ENCODE measurements at places on chromosomes 5 and 9.

DNA sequence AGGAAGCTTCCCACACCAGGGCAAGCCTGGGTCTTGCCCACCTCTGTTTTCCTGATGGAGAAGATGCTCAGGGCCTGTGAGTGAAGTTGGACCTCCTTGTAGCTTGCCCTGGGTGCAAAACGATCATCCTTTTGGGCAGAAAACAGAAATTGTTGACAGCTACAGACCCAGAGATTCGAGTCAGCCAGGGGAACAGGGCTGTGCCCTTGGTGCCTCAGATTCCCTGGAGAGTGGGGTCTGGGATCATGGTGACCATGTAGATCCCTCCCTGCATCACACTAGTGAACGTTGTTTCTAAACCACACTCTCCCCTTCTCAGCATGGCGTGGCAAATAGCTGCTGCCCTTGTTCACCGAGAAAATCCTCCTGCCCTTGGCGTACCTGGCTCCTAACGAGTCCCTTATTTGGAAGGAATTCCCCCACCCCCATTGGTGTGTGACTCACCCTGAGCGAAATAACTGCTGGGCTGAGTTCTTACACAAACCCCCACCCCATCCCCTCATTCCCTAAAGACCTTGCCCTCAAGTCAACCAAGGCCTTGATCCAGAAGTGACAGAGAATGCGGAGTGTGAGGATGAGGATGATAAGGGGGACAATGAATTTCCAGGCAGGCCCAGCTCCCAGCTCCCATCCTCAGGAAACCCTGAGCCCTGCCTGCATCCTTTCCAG lies 1.1 kb upstream of the DCANP1 start:
- DNase-seq = no peak

DNA sequence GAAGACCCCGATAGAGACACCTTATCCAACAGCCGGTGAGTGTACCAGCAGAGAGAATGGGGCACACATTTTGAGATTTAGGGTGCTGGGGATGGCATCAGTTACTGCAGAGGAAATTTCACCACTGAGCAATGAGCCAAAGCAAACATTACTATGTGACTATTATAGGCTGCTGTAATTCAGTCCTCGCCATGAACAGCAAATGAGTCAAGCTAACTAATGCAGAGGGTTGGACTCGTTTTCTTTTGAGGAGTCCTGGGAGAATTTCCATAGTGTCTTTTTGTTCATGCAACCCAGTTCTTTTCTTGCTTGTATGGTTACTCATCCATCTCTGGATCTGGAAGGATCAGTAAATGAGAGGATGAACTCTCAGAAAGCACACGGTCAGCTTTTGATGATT lies 323.8 kb downstream of the PSAT1 start:
- DNase-seq = no peak

GRCh38 chr5:78661691-78662090 lies 13.1 kb upstream of the LHFPL2 start:
- no peak for DNase-seq

DNA sequence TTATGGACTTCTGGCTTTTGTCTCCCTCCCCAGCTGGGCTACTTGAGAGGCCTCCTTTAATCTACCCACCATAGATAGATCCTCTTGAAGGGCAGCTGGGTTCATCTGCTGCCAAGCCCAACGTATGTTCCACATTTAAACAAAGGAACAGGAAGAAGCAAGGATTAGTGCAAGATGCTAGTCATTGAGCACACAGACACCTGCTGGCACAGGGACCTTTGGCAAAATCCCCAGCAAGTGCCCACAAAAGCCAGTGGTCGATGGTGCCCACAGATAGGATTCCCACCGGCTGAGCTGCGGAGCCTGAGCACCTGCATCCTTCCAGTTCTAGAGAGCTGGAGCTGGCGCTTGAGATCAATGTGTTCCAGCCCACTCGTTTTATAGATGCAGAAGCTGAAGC lies 57.7 kb upstream of the SHB start:
- no peak for DNase-seq

DNA sequence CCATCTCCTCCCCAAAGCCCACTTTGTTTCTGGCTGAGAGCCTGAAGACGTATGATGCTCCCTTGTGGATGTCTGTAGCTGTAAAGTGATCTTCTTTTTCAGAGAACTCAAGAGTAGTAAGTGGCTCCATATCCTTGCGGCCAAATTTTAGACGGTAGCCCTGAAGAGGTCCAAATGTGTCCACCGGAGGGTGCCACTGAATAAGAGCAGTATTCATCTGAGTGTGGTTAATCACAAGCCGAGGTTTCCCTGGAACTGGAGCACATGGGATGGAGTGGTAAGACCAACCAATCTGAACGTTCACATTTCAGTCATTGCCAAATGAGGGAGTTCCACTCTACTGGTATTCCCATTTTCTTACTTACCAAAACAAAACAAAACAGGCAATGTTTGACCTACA lies 686.5 kb upstream of the DMAC1 start:
- no peak for DNase-seq

DNA sequence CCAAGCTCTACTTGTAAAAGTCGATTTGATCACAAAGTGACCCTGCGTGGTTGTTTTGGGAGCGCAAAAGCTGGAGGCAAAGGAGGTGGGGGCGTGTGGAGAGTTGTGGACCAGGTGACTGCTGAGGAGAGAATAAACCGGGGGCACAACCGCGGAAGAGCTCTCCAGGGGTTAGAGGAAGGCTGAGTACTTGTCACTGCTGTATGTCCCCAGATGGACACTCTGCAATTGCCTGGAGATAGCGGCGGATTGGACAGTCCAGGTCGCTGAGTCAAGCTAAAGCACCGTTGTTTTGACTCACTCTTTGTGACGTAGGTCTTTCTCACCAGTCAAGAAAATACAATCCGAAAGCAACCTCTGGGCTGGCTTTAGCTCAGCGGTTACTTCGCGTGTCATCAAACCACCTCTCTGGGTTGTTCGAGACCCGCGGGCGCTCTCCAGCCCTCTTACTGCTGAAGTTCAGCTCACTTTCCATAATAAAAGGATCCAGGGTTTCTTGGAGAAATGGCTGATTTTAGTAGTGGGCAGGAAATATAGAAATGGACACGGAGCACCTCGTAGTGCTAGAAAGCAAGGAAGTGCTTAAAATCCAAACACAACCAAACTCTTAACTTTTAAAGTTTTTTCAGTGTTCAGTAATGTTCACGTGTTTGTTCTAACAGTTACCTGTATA lies 25.7 kb downstream of the ZMAT2 start:
- peak; percentile 73 for DNase-seq

- no peak for DNase-seq
Measured at GRCh38 chr9:117074784-117075520, 339.9 kb downstream of the ASTN2 start.

GRCh38 chr5:68476854-68477253 lies 261.3 kb downstream of the PIK3R1 start:
- no peak for DNase-seq

DNA sequence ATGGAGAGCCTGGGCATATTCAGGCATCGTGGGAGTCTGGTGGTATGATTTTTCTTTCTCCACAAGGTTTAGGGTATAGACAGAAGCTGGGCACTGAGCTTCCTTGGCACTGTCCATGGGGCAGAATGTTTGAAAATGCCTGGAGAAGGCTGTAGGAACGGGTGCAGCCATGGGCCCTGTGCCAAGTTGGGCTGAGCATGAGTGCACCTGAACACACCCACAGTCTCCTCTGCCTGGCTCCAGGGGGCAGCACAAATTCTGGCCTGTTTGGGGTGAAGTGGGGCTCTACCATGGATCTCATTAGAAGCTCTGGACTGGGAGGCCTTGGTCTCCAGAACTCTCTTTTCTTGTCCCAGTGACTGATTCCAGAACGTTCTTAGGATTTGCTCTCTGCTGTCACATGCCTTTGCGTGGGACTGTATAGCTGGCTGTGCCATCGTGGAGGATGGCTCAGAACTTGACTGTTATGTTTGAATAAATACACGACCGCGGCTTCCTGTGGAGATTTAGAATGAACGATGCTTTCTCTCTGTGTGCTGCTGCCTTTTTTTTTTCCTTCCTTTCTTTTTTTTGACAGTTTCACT lies 229.8 kb downstream of the FANCC start:
- no peak for DNase-seq

GRCh38 chr5:128228008-128228407 lies 144.4 kb downstream of the SLC12A2 start:
- DNase-seq = no peak

DNA sequence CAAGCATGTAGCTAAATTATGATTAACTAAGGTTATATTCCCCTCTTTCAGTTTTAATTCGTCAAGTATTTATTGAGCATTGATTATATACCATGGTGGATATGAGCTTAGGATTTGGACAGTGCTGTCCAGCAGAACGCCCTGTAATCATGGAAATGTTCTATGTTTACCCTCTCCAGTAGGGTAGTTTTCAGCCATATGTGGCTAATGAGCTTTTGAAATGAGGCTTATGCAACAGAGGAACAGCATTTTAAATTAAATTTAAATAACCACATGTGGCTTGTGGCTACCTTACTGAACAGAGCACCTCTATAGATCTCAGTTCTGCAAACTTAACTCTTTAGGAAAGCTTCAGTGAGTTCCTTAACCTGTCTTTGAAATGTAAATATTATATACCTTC lies 59.1 kb downstream of the JMY start:
- no peak for DNase-seq

DNA sequence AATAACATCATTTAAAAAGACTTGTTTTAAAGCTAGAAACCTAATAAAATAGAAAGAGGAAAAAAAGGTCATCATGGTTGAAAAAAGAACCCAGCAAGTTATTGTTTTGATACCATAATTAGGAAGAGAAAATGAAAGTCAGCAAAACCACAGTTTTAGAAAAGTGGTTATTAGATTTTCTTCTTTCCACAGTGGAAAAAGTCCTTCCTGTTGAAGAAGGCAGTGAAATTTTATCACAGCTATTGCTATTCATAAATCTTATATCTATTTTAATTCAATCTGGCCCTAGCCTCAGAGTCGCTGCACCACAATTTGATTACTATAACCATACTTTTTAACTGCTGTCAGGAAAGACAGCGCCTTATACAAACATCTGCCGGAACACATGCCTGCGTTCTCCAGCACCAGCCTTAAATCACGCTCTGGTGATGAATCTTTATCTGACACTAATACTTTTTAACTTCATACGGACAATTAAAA lies 60.3 kb downstream of the MAPKAP1 start:
- DNase-seq = no peak

GRCh38 chr9:127970401-127971313 lies 10.1 kb downstream of the EEIG1 start:
- DNase-seq = peak; percentile 51

DNA sequence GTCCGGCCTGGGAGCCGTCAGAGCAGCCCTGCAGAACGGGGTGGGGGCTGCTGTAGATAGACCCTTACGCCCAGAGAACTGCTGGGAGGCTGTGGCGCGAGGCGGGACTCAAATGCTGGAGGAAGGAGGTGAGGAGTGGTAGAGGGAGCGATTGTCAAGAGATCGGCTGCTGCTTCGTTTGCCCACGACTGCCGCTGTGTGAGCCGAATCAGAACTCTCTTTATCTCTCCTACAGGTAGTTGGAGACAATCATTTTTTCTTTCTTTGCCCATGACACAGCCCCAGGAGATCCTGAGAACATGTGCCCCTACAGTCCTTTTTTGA lies 456 bp downstream of the ZNF79 start:
- DNase-seq = peak; percentile 34

GRCh38 chr5:8944005-8944404 lies 601.9 kb downstream of the SEMA5A start:
- no peak for DNase-seq

DNA sequence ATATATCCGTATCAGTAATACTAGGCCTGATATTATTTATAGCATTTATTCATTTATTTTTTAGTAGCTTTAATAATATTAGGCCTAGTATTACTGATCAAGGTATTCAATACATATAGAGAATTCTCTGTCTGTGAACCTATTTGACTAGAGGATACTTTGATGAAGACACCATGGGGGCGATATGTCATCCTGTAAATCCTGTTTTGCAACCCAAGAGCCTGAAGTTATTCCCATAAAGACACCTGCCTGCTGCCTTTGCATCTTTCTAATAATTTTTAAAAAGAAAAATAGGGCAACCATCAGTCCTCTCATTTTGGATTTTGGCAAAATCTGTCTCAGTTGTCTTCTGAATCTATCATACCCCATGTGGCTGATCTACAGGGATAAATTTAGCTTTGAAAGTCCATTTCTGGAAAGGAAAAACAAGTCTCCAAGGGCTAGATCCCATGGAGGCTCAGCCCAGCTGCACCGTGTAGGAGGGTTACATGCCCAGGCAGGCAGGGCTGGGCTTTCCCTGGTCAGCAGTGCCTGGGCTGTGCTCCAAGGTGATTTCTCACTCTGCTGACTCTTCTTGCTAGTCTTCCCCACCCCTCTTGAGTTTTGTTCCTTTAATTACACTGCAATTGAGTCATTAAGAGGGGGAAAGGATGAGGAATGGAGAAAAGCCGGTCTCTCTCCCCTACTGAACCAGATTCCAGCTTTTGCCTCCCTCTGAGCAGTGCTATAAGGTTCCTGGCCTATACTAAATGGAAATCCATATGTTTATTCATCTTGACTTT lies 169.0 kb downstream of the TRIM32 start:
- DNase-seq = no peak

- DNase-seq = no peak
Measured at GRCh38 chr5:151128817-151129216, 28.8 kb downstream of the ANXA6 start.

DNA sequence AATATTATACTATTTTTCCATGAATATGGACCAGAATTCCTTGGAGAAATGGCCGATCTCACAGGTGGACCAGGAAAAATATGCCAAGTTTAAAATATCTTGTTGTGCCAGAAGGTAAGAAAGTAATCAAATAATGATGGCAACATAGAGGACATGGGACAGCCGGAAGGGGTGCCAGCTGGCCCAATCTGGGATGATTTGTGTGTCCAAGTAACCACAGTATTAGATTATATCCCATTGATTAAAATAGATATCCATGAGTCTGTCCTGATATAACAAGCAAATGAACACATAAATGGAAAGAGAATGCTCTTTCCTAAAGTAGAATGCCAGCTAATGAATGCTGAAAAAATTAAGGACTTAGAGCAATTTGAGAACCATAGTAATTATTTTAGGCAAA lies 39.6 kb upstream of the ANKRD55 start:
- no peak for DNase-seq

- DNase-seq = peak; percentile 17
Measured at GRCh38 chr9:34413231-34413852, 36.6 kb upstream of the MYORG start.

DNA sequence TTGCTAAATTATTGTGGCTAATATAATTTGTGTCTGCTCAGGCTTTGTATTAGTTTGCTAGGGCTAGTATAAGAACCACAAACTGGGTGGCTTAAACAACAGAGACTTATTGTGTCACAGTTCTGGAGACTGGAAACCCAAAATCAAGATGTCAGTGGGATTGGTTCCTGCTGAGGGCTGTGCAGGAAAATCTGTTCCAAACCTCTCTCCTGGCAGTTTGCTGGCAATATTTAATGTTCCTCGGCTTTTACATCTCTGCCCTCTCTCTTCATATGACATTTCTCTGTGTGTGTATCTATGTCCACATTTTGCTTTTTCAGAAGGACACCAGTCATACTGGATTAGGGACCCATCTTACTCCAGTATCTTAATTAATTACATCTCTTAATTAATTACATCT lies 498.8 kb upstream of the CD180 start:
- no peak for DNase-seq

DNA sequence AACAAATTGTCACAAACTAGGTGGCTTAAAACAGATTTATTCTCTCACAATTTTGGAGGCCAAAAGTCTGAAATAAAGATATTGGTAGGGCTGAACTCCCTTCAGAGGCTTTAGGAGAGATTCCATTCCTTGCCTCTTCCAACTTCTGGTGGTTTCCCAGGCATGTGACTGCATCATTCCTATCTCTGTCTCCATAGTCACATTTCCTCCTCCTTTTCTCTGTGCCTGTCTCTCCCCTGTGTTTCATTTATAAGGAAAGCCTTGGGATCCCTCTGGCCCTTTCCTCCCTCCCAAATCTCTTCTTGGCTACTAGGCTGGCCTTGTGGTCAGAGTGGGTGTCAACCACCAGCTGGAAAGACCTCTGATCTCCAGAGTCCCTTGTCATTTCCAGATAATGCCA lies 78.2 kb downstream of the SNX18 start:
- no peak for DNase-seq

Measured in stimulated activated CD4-positive, alpha-beta T cell treated with anti-CD3 and anti-CD28 coated beads, Interleukin-12 subunit alpha, Interleukin-12 subunit beta, amount 100 ng/mL, for 4 hours (primary cell).